Endothelial cell of umbilical vein (primary cell): ENCODE measurements at places on chromosomes 7 and 10. TPM values are rescaled to one million over a fixed set of nuclear protein-coding genes. Genes with fewer than 3 reads are reported as not detected.

GRCh38 chr7:102262546-102262945, 24.1 kb upstream of the SH2B2 start:
- no peaks in the 10 kb centered on the region for H3K27me3 ChIP-seq

Gene TBX20
- total RNA-seq = not detected in 2 replicates

DNA sequence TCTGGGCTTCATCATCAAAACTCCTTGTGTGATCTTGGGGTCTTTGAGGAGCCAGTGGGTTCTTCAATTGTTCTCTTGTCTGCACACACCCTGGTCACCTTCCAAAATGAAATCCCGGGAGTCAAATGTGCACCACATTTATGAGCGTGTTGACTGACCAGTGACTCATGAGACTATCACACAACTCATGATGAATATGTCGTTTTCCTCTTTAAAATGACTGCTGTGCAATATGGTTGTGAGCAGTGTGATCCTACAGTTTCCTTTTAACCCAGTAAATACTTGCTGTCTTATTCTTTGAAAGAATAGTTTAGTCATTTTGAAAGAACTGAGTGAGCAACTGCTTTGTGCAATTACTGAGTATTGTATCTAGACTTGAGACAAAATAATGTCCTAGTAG, 149.2 kb downstream of the DYNC1I1 start:
- H3K36me3 ChIP-seq = no peaks in the 10 kb centered on the region
- H3K4me1 ChIP-seq = peaks cover 8% of the 10 kb centered on the region
- DNase-seq = no peak
- H3K27ac ChIP-seq = no peak overlapping the region
- H3K4me3 ChIP-seq = no peak overlapping the region

GRCh38 chr7:116798232-116798631, 64.2 kb upstream of the CAPZA2 start:
- DNase-seq = no peak
- no peaks in the 10 kb centered on the region for H3K27me3 ChIP-seq
- H3K4me3 ChIP-seq = no peak overlapping the region
- peaks cover 10% of the 10 kb centered on the region for H3K4me1 ChIP-seq
- H3K27ac ChIP-seq = no peak overlapping the region

GRCh38 chr10:31143331-31143935, 111.8 kb upstream of the ZNF438 start:
- H3K27me3 ChIP-seq = no peaks in the 10 kb centered on the region
- H3K27ac ChIP-seq = no peak overlapping the region
- peaks cover 13% of the 10 kb centered on the region for H3K4me1 ChIP-seq
- H3K4me3 ChIP-seq = no peak overlapping the region
- no peaks in the 10 kb centered on the region for H3K36me3 ChIP-seq

- no peak for DNase-seq
- H3K27ac ChIP-seq = no peak overlapping the region
- H3K36me3 ChIP-seq = no peaks in the 10 kb centered on the region
Measured at GRCh38 chr10:26479766-26480492, 41.8 kb downstream of the APBB1IP start.

DNA sequence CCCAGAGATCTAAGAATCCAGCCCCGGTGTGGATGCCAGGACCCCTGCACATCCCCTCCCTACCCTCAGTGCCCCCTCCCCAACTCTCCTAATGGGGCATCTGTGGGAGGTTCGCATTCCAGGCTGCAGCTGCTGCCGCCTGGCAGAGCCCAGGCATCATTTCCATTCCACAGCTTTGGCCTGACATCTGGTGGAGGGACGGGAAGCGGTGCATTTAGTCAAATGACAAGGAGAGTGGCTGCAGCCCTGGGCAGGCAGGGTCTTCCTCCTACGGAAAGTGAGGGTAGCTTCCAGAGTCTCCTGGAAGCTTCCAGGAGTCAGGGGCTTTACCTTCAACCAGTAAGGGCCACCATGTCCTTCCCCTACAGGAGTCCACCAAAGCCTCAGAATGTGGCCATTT, 30.8 kb downstream of the PRLHR start:
- no peaks in the 10 kb centered on the region for H3K36me3 ChIP-seq
- H3K4me3 ChIP-seq = no peak overlapping the region
- peaks cover 2% of the 10 kb centered on the region for H3K27me3 ChIP-seq
- no peak overlapping the region for H3K27ac ChIP-seq
- no peak for DNase-seq
- H3K4me1 ChIP-seq = no peaks in the 10 kb centered on the region

Gene INHBA
- total RNA-seq = 23.2 and 32.3 TPM in 2 replicates

Gene C10orf143
- total RNA-seq = 0.44 and 0.92 TPM in 2 replicates

DNA sequence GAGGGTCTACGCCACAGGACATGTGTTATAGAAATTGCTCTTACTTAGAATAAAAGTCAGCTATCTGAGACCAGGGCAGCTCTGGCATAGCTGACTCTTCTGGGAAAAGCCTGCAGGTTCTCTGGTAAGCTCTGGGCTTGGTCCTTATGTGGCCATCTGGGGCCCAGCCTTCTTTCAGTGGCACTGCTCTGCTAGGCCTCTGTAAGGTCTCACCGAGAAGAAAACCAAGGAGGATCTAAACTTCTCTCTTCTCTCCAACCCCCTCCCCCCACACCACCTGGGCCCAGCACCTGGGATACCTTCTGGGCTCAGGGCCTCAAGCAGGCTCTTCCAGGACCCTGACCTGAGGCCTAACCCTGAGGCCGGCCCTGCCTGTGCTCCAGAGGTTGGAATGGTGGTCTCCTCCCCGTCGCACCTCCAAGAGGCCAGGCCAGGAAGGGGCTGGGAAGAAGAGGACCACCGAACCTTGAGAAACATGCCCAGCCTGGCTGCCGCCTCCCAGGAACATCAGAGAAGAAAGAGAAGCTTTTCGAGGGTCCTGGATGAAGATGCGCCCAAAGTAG, 323.6 kb downstream of the GFRA1 start:
- DNase-seq = no peak
- H3K36me3 ChIP-seq = no peaks in the 10 kb centered on the region
- no peaks in the 10 kb centered on the region for H3K27me3 ChIP-seq
- no peak overlapping the region for H3K27ac ChIP-seq

DNA sequence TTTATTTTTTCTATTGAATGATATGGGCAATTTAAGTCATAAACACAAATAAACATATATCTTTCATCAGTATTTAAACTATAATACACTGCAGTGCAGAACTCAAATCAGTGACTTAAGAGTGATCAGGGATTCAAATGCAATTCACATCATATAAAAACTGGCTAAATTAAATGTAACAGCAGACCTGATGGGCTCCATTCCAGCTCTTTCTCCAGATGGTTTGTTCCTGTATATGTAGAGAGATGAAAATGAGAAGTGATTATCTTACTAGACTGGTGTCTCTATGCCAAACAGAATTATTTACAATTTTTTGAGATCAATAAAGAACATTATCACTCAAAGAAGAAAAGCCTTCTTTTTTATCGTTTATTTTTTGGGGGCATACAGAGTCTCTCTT, 568.8 kb upstream of the ADARB2 start:
- no peaks in the 10 kb centered on the region for H3K4me1 ChIP-seq
- no peak overlapping the region for H3K4me3 ChIP-seq
- H3K27me3 ChIP-seq = no peaks in the 10 kb centered on the region
- no peak for DNase-seq
- no peaks in the 10 kb centered on the region for H3K36me3 ChIP-seq

Gene ITPRIP
- total RNA-seq = 31.4 and 33.3 TPM in 2 replicates

Gene SPDYE3
- total RNA-seq = not detected in 2 replicates

Gene PAPSS2
- total RNA-seq = 82.6 and 93.2 TPM in 2 replicates

GRCh38 chr7:2757904-2758672, 70.1 kb downstream of the AMZ1 start:
- no peak overlapping the region for H3K4me3 ChIP-seq
- peaks cover 27% of the 10 kb centered on the region for H3K4me1 ChIP-seq
- H3K27me3 ChIP-seq = no peaks in the 10 kb centered on the region
- peak overlapping the region; percentile 81 for H3K27ac ChIP-seq
- DNase-seq = peak; percentile 93
- no peaks in the 10 kb centered on the region for H3K36me3 ChIP-seq

- peaks cover 2% of the 10 kb centered on the region for H3K36me3 ChIP-seq
- H3K27ac ChIP-seq = no peak overlapping the region
- no peak overlapping the region for H3K4me3 ChIP-seq
- DNase-seq = peak; percentile 20
- H3K27me3 ChIP-seq = no peaks in the 10 kb centered on the region
Measured at GRCh38 chr10:70374775-70375614, 7.4 kb downstream of the LRRC20 start.

Gene CHST3
- total RNA-seq = 10.0 and 11.5 TPM in 2 replicates

GRCh38 chr10:110546077-110546476, 21.4 kb upstream of the SMC3 start:
- H3K27ac ChIP-seq = no peak overlapping the region
- H3K27me3 ChIP-seq = peaks cover 4% of the 10 kb centered on the region
- no peaks in the 10 kb centered on the region for H3K36me3 ChIP-seq
- DNase-seq = no peak

Gene NEBL
- 0.66 and 0.83 TPM in 2 replicates for total RNA-seq

GRCh38 chr7:103810112-103810744, 179.2 kb downstream of the RELN start:
- H3K27ac ChIP-seq = no peak overlapping the region
- H3K4me3 ChIP-seq = no peak overlapping the region

Gene STEAP1B
- 46.1 and 55.4 TPM in 2 replicates for total RNA-seq

- H3K36me3 ChIP-seq = peaks cover 3% of the 10 kb centered on the region
- H3K4me1 ChIP-seq = no peaks in the 10 kb centered on the region
- H3K4me3 ChIP-seq = no peak overlapping the region
- no peak for DNase-seq
- H3K27ac ChIP-seq = no peak overlapping the region
Measured at GRCh38 chr7:74598558-74598957, 59.0 kb upstream of the GTF2I start.

Gene CHCHD2
- total RNA-seq = 368 and 378 TPM in 2 replicates

GRCh38 chr7:138645284-138645683, 55.9 kb downstream of the SVOPL start:
- H3K4me3 ChIP-seq = no peak overlapping the region
- H3K36me3 ChIP-seq = no peaks in the 10 kb centered on the region
- H3K4me1 ChIP-seq = no peaks in the 10 kb centered on the region
- no peak overlapping the region for H3K27ac ChIP-seq
- no peak for DNase-seq

Gene HPS1
- total RNA-seq = 60.7 and 67.1 TPM in 2 replicates

DNA sequence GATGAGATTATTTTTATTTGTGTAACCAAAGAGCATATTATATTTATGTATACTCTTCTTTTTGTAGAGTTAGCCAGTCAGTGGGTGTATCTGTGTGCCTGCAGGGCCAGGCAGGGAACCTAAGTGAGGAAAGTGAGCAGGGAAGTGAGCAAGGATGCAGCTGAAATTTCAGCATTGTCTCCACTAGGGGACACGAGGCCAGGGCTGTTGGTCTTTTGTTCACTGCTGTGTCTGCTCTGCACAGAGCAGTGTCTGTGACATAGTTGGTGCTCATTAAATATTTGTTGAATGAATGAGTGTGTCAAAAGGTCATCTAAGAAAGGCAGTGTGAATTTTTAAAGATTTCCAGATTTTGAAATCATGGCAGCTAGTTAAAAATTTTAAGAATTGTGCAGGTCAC, 51.8 kb downstream of the SUGCT start:
- H3K4me3 ChIP-seq = no peak overlapping the region
- no peak for DNase-seq
- no peaks in the 10 kb centered on the region for H3K4me1 ChIP-seq
- no peak overlapping the region for H3K27ac ChIP-seq
- no peaks in the 10 kb centered on the region for H3K27me3 ChIP-seq
- H3K36me3 ChIP-seq = no peaks in the 10 kb centered on the region

Gene GTF2IRD1
- 24.2 and 24.7 TPM in 2 replicates for total RNA-seq

- H3K36me3 ChIP-seq = no peaks in the 10 kb centered on the region
- H3K4me1 ChIP-seq = no peaks in the 10 kb centered on the region
- no peak for DNase-seq
- no peak overlapping the region for H3K4me3 ChIP-seq
- H3K27me3 ChIP-seq = no peaks in the 10 kb centered on the region
- H3K27ac ChIP-seq = no peak overlapping the region
Measured at GRCh38 chr7:4836206-4836661, 25.6 kb downstream of the PAPOLB start.

Gene KLHL7
- total RNA-seq = 29.0 and 32.1 TPM in 2 replicates

DNA sequence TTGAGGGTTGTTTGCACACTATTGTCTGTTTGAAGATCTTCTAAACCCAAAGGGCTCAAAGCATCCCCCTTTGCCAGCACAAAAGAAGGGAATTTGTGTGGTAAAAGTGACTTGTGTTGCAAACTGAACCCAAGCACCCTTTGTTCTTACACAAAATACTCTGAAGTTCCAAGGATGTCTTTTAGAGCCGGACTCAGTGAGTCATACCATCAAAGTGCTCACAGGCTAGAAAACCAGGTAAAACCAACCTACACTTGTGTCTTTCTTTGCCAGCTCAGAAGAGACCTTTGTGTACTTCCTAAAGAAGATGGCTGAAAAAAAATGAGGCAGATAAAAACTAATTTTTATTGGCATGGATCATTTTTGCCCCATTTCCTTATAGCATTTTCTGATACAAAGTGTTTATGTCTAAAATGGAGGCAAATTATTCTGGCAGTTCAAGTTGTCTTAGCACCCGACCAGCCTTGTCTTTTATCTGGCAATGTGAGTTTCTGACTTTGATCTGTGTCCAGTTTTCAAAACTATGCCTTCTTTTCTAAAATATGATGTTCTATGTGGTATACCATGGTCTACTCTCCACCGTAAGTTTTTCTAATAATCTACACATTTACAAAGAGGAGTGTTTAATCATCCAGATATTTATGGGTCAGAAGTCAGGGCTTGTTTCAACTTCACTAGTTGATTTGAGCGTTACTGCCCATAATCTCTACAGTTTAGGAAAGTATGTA, 128.4 kb upstream of the FZD1 start:
- H3K4me3 ChIP-seq = no peak overlapping the region
- DNase-seq = no peak
- no peaks in the 10 kb centered on the region for H3K27me3 ChIP-seq
- no peaks in the 10 kb centered on the region for H3K4me1 ChIP-seq
- no peak overlapping the region for H3K27ac ChIP-seq

DNA sequence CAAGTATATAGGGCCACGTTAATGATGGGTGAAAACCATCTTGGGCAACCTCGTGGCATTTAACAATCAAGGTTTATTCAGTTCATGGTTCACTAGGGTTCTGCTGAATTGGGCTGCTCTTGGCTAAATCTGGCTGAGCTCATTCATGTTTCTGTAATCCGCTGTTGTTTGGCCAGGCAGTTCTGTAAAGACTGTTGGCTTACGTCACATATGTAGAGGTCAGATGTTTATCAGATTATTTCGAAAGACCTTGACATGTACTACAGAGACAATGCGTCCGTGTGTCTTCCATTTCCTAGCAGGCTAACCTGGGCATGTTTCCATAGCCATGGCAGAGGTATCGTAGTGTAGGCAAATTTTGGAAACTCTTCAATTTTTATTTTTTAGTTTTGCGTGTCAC, 190.0 kb upstream of the ZWINT start:
- no peaks in the 10 kb centered on the region for H3K4me1 ChIP-seq
- no peaks in the 10 kb centered on the region for H3K27me3 ChIP-seq
- no peaks in the 10 kb centered on the region for H3K36me3 ChIP-seq
- no peak overlapping the region for H3K4me3 ChIP-seq
- no peak for DNase-seq

Gene ADAMTS14
- not detected in 2 replicates for total RNA-seq

GRCh38 chr7:54785261-54785660, 26.2 kb upstream of the SEC61G start:
- no peak overlapping the region for H3K27ac ChIP-seq
- H3K4me3 ChIP-seq = no peak overlapping the region
- no peaks in the 10 kb centered on the region for H3K4me1 ChIP-seq
- peaks cover 5% of the 10 kb centered on the region for H3K27me3 ChIP-seq
- H3K36me3 ChIP-seq = no peaks in the 10 kb centered on the region
- no peak for DNase-seq
